ENCODE measurements at places on chromosomes 1 and 21. TPM values are rescaled to one million over a fixed set of nuclear protein-coding genes. Genes with fewer than 3 reads are reported as not detected.

The BRWD1 gene
- polyA plus RNA-seq = 54.7 TPM

The HES3 gene
- polyA plus RNA-seq = not detected

The POLR3C gene
- polyA plus RNA-seq = 37.4 TPM

The FOXD2 gene
- 6.0 TPM for polyA plus RNA-seq

The MLLT11 gene
- polyA plus RNA-seq = 22.6 TPM

The LHX8 gene
- not detected for polyA plus RNA-seq

The KIF2C gene
- polyA plus RNA-seq = 30.8 TPM

The IGSF9 gene
- 19.9 TPM for polyA plus RNA-seq

The DNALI1 gene
- 64.5 TPM for polyA plus RNA-seq

The FALEC gene
- polyA plus RNA-seq = 0.82 TPM

The AIRE gene
- 0.49 TPM for polyA plus RNA-seq

The ZNF326 gene
- 69.0 TPM for polyA plus RNA-seq

The S100A7A gene
- polyA plus RNA-seq = not detected

The FNDC5 gene
- polyA plus RNA-seq = 56.8 TPM
